Naive thymus-derived CD4-positive, alpha-beta T cell (primary cell): ENCODE measurements at places on chromosomes 4 and X. TPM values are rescaled to one million over a fixed set of nuclear protein-coding genes. Genes with fewer than 3 reads are reported as not detected.

F11 gene
- polyA plus RNA-seq, result not detected

- DNase-seq, result no peak
These were observed 142.9 kb upstream of the SFRP2 start for GRCh38 chr4:153931804-153932203.

FHL1 gene
- 40.0 TPM for polyA plus RNA-seq

DNA sequence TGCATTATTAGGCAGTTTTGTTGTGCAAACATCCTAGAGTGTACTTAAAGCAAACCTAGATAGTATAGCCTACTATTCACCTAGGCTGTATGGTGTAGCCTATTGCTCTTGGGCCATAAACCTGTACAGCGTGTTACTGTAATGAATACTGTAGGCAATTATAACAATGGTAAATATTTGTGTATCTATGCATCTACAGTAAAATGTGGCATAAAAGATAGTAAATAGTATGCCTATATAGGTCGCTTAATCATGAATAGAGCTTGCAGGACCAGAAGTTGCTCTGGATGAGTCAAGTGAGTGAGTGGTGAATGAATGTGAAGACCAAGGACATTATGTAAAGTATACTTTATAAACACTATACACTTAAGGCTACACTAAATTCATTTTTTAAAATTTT is 16.6 kb downstream of the USO1 start:
- no peak for DNase-seq

PABPC1L2A gene
- polyA plus RNA-seq, result not detected

DNA sequence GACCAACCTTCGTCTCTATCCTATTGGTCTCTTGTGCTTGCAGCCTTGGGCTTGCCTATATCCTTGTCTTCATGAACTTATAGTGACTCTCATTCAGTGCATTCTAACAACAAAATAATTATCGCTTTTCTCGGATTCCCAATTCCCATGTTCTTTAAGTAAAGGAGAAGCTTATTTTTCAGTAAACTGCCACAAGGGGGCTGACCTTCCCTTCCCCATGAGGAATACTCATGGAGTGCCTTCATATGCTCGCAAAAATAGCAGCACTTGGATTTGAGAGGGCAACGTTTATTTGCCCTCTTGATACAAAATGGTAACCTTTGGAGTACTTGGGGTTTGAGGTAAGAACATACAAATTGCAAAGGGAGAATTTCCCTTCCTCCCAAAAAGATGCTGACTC is 183.2 kb upstream of the TENT5D start:
- DNase-seq, result no peak

DNA sequence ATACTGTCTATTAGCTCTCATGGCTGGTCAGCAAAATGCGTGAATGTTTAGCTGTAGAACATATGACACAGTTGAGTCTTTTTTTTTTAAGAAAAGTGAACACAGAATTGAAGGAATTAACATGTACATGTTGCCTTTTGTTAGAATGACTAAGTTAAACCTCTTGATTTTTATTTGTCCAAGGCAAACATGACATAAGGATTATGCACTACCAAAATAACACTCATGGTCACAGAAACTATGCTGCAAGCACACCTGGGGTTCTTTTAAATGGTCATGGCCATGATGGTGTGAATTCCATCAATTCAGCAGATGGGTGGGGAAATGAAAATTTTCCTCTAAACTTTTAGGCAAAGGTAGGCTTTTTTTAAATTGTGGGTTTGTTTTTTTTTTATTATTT is 80.1 kb upstream of the CXCL13 start:
- no peak for DNase-seq

- no peak for DNase-seq
These were observed 78.6 kb downstream of the CENPC start for GRCh38 chr4:67466751-67467150.

GRCh38 chr4:1866189-1866661 is 5.0 kb upstream of the NSD2 start:
- no peak for DNase-seq

GRCh38 chr4:69731847-69732246 is 28.6 kb downstream of the SULT1B1 start:
- DNase-seq, result no peak

- no peak for DNase-seq
These were observed 122.4 kb upstream of the ETNPPL start for GRCh38 chr4:108885211-108885610.

LARP1B gene
- polyA plus RNA-seq, result 3.9 TPM

KLHL2 gene
- 7.4 TPM for polyA plus RNA-seq

DNA sequence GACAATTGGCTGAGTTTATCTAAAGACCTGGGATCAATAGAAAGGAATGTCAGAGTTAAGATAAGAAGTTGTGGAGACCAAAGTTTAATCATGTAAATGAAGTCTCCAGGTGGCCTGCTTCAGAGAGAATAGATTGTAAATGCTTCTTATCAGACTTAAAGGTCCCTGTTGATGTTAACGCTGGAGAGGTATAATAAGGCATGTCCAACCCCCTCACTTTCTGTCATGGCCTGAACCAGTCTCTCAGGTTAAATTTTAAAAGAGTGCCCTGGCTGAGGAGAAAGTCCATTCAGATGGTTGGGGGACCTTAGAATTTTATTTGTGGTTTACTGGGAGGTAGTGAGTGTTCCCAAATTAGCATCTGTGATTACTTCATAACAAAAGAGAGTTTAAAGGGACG is 86.7 kb downstream of the AKAP4 start:
- no peak for DNase-seq

DNA sequence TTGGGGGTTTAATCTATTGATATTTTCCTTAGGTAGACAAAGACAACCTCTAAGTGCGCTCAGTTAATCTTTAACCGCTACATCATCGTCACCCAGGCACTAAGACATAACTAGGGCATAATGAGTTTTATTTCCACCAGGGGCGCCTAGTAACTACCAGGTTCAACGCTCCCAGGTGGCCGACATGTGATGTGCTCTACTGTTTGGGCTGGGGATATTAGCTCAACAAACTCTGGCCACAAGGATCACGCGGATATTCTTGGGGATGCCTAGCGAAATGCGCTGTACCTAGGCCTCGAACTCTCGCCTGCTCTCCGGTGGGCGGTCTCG is 915 bp upstream of the RAB33B start:
- peak; percentile 82 for DNase-seq

GRCh38 chr4:46388857-46389256 is 1.1 kb downstream of the GABRA2 start:
- no peak for DNase-seq

GRCh38 chr4:18134111-18134510 is 112.6 kb upstream of the LCORL start:
- DNase-seq, result no peak

DNA sequence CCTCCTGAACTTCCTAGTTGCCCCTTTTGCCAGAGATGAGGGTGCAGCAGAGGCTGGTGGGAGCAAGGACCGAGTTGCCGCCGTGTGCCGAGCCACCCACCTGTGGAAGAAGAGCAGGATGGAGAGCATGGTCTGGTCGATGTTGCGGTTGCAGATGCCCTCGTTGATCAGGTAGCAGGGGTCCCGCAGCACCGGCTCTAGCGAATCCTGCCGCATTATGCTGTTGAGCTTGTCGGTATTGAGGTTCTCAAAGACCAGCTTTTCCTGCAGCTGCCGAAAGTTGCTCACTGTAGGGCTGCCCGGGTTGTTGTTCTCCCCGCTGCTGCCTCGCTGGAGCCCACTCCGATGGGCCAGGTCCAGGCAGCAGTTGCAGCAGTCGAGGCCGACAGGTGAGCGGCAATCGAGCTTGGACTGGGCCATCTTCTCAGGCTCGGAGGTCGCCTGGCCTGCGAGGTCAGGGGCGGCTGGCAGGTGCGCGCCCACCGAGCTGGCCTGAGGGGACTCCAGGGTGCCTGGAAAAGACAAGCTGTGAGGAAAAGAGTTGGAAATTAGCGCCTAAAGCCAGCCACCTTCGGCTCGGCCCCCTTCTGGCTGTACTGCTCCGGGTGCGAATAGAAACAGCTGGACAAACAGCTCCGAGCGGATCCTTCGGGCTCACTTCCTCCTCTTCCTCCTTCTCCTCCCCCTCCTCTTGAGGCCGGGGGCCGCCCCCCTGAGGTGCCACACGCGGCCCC is 420 bp downstream of the TSC22D3 start:
- no peak for DNase-seq

FAM9C gene
- not detected for polyA plus RNA-seq

GRCh38 chr4:180532691-180533090 is 1710.5 kb upstream of the TENM3 start:
- DNase-seq, result no peak

GRCh38 chrX:115363372-115363771 is 73.9 kb downstream of the LUZP4 start:
- no peak for DNase-seq

DNA sequence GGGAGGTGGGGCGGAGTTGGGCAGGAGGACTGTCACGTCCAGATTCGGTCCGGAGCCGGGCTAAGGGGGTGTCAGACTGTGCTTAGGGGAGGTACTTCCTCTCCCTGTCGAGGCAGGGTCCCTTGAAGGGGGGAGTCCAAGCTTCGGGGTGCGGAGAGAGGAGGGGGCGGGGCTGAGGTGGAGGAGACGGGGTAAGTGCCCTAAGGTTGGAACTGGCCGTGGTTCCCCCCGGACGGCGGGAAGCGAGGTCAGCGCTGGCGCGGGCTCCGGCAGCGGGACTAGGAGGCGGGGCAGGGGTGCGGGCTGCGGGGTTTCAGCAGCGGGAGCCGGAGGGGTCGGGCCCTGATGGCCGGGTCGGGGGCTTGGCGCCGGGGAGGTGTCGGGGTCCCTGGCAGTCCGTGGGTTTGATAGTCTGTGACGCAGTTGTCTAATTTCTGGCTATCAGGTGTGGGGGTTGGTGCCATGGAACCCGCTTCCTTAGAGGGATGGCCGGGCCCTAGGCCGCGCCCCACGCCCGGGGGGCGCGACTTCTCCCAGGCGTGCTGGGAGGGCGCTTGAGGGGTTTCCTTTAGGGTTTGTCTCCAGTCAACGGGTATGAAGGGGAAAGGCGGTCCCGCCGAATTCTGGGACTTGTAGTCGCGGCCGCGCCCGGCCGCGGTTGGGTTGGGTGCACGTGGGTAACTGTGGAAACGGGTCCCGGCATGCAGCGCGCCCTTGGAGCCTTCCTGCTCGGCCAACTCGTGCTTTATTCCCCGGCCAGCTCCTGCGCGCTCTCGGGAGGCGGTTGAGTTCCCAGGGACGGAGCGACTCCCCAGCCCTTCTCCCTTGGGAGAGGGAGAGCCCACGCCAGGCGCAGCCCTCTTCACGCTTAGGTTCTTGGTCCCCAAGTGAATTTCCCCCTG is 1.5 kb downstream of the DCUN1D4 start:
- peak; percentile 78 for DNase-seq

GRCh38 chrX:95835223-95835622 is 849.4 kb upstream of the DIAPH2 start:
- DNase-seq, result no peak

DNA sequence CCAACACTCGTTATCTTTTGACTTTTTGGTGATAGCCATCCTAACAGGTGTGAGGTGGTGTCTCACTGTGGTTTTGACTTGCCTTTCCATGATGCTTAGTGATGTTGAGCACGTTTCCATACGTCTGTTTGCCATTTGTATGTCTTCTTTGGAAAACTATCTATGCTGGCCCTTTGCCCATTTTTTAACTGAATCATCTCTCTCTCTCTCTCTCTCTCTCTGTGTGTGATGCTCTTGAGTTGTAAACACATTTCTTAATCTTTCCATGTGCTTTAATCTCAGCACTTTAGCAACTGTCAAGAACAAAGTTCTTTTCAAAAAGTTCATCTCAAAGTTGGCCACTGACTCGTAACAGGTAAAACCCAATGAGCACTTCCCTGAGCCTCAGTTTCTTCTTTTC is 10.5 kb downstream of the SORBS2 start:
- no peak for DNase-seq

ARSD gene
- polyA plus RNA-seq, result 2.4 TPM

FGFR3 gene
- polyA plus RNA-seq, result not detected

ZMYM3 gene
- 6.7 TPM for polyA plus RNA-seq

- no peak for DNase-seq
These were observed 43.0 kb downstream of the ADD1 start for GRCh38 chr4:2886622-2887021.

DNA sequence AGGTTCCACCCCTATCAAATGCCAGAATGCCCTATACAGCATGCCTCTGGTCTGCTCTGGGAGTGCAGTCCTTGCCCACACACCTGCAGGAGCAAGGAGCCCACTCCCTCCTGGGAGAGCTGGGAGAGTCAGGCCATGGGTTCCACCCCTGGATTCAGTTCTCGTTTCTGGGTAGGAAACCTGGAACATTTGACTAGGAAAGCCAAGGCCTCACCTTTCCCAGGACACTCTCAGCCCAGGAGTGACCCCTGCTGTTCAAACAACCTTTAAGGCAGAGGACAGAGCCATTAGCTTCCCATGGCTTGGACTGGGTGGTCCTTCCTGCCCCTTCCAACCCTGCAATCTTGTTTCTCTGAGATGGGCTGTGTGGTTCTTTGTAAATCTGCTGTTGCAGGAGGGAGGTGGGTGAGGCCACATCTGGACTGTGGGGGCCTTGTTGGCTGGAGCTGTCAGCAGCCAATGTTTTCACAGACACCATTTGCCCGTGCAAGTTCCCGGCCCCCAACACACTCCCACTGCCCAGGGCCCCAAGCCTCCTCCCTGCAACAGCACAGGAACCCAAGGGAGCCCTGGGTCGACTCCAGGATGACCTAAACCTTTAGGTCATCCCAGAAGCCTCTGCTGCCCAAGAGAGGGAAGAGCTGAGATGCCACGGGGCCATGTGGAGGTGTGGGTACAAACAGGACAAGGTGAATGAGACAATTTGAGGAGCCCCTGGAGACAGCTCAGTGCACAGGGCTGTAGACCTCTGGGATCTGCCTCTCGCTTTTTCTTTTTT is 104.4 kb downstream of the PJA1 start:
- DNase-seq, result no peak

TRMT2B gene
- polyA plus RNA-seq, result 43.5 TPM

IL21 gene
- polyA plus RNA-seq, result not detected

GRCh38 chr4:123520325-123520724 is 123.7 kb downstream of the SPRY1 start:
- DNase-seq, result no peak

GRCh38 chr4:113587640-113588275 is 173.8 kb downstream of the CAMK2D start:
- DNase-seq, result no peak

DNA sequence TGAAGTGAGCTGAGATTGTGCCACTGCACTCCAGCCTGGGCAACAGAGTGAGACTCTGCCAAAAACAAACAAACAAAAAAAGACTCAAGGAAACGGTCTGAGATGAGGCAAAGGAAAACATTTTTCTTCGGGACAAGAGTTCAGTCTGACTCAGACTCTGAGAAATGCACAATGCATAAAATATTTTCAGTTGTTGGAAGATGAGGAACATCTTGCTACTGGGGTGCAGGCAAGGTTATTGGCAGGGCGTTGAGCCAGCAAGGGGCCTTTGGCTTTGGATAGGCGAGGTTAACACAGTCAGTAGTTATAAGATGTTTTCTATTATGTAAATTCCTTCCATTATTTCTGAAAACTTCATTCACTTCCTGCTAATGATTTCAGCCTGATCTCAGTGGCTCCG is 96.1 kb upstream of the VCX start:
- no peak for DNase-seq

- no peak for DNase-seq
These were observed 127.7 kb downstream of the SLC7A11 start for GRCh38 chr4:138114434-138114833.

GRCh38 chr4:54096295-54096962 is 3.5 kb upstream of the GSX2 start:
- DNase-seq, result no peak
